Tibial nerve (tissue), 4 donors: ENCODE measurements at places on chromosomes 1 and 21.
A peak's percentile ranks its signal among the peaks of the same experiment; 100 is the strongest.

DNA sequence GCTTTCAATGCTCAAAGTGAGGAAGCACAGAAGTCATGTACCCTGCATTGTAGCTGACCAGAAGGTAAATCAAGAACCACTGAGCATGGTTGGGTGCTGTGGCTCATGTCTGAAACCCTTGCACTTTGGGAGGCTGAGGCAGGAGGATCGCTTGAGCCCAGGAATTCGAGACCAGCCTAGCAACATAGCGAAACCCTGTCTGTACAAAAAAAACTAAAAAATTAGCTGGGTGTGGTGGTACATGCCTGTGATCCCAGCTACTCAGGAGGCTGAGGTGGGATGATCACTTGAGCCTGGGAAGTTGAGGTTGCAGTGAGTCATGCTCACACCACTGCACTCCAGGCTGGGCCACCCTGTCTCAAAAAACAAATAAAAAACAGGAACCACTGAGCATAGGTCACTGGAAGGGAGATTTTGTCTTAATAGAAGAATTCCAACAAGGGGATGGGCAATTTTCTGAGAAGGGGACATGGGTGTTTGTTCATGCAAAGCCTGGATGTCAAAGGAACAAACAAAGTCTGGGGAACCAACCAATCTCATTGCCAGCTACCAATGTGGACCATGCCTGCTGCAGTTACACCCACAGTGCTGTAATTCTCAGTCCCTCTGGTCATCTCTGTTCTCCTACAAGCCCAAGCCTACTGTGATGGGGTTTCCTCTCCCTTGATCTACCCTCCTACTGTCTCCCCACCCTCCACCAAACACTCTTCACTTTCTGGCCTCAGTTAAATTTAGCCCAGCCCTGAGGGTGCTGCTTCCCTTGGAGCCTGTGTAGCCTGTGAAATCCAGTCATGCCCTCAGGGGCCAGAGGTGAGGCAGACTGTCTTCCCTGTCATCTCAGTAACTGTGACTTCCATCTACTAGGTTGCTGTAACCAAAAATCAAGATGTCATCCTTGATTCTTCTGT is 47.9 kb downstream of the ELF3 start:
- no peak for DNase-seq

DNA sequence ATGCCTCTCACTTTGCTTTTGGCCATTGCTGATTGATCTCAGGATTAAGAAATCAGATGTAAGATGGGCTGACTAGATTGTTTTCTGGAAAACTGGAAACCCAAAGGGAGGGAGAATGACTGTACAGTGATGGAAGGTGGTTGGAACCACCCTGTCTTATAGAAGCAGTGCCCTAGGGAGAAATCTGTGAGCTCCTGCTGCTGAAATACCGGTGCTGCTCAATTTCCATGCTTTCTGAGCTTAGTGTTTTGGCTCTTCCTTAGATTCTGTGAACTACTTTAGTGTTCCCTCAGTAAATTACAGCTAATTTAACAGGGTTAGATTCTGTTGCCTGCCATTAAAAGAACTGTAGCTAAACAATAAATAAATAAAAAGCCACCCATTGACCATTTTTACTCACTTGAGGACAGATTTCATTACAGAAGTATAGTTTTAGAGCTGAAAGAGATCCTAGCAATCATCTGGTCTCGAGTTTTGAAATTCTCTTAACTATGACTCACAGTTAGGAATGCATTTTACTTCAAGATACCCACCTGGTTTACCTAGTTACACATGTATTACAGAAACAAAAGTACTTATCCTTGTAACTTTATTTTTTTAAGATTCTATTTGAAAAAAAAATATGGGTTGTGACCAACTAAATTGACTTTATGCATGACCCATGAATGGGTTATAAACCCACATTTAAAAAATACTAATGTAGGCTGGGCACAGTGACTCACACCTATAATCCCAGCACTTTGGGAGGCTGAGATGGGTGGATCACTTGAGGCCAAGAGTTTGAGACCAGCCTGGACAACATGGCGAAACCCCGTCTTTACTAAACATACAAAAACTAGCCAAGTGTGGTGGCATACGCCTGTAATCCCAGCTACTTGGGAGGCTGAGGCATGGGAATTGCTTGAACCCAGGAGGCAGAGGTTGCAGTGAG is 33.2 kb downstream of the CAMSAP2 start:
- no peak for DNase-seq

- DNase-seq: peak; percentile 32
Measured at GRCh38 chr21:37365517-37366481, 774 bp upstream of the DYRK1A start.

DNA sequence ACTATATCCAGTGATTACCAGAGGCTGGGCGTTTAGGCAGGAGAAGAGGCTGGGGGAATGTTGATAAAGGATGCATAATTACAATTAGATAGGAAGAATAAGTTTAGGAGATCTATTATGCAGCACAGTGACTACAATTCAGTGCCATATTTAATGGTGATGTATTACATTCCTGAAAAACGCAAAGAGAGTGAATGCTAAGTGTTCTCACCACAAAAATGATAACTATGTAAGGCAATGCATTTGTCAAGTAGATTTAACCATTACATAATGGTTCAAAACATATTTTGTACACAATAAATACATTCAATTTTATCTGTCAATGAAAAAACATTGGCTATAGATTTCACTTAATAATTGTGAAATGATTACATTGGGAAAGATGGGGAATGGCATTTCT is 548.9 kb downstream of the NUF2 start:
- DNase-seq: no peak

DNA sequence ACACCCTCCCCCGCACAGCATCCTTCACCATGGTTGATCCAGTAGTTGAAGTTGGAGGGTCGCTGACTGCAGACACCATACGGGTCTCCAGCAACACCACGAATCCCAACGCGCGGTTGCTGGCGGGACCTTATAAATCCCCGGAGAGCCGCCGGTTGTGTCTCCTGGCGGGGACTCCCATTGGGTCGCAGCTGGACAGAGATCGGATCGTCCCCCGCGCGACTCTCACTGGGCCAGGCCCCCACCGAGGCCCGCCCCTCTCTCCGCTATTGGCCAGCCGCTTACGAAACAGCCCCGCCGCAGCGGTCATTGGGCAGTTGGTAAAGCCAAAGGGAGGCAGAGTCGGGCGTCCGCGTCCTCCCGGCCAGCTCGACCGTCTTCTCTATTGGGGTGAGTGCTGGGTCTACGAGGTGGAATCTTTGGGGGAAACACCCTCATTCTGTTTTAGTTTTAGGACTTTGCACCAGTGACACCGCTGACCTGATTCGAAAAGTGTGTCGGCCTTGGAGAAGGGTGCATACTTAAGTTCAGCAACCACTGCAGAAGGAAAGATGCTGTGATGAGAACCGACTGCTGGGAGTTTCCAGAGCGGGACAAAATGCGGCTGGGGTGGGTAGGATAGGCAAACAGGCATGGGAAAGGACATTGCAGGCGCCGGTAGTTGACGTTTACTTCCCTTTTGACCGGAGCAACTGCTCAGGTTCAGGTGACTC is 27.4 kb downstream of the RABIF start:
- peak; percentile 87 for DNase-seq

DNA sequence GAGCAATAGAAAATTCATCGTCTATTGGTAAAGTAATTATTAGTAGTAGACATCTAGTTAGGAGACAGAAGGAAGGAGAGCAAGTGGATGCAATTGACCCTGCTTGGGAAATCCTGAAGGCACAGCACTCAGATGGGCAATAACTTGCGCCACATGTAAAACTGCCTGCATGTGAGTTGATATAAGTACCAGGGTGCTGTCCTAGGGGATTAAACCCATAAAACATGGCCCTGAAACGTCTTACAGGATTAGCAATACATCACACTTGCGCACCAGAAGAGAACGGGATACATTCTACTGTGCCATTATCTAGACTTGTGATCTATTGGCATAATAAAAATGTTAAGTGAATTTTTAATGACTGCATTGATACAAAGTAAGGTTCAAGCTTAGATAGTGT is 277.5 kb upstream of the LYPLAL1 start:
- DNase-seq: no peak

- DNase-seq: no peak
Measured at GRCh38 chr1:201332616-201333335, 44.7 kb downstream of the TNNT2 start.

- DNase-seq: peak; percentile 1
Measured at GRCh38 chr1:227896710-227897655, 50.7 kb downstream of the WNT9A start.

- DNase-seq: no peak
Measured at GRCh38 chr1:38198099-38198498, 151.5 kb upstream of the POU3F1 start.

GRCh38 chr21:46253610-46254124 is 25.1 kb upstream of the LSS start:
- no peak for DNase-seq
